ENCODE measurements at places on chromosomes 6 and 20. TPM values are rescaled to one million over a fixed set of nuclear protein-coding genes. Genes with fewer than 3 reads are reported as not detected.

KCNQ5 gene
- 0.11 TPM for total RNA-seq

ANKRD6 gene
- total RNA-seq, result 11.1 TPM

SYNGAP1 gene
- total RNA-seq, result 6.5 TPM

ADA gene
- total RNA-seq, result 6.7 TPM

GRM1 gene
- total RNA-seq, result 6.7 TPM

- no peak overlapping the region for H3K27ac ChIP-seq
- no peak overlapping the region for H3K4me3 ChIP-seq
- H3K36me3 ChIP-seq, result no peaks in the 10 kb centered on the region
- H3K27me3 ChIP-seq, result no peaks in the 10 kb centered on the region
Measured at GRCh38 chr20:12053353-12053752, 135.7 kb downstream of the BTBD3 start.

OR2H1 gene
- total RNA-seq, result not detected

- H3K4me1 ChIP-seq, result peaks cover 4% of the 10 kb centered on the region
- H3K27me3 ChIP-seq, result no peaks in the 10 kb centered on the region
- no peak overlapping the region for H3K27ac ChIP-seq
- no peak overlapping the region for H3K4me3 ChIP-seq
- H3K36me3 ChIP-seq, result peaks cover 22% of the 10 kb centered on the region
Measured at GRCh38 chr6:69775941-69776340, 20.9 kb downstream of the LMBRD1 start.

POLR3F gene
- 8.4 TPM for total RNA-seq

DNA sequence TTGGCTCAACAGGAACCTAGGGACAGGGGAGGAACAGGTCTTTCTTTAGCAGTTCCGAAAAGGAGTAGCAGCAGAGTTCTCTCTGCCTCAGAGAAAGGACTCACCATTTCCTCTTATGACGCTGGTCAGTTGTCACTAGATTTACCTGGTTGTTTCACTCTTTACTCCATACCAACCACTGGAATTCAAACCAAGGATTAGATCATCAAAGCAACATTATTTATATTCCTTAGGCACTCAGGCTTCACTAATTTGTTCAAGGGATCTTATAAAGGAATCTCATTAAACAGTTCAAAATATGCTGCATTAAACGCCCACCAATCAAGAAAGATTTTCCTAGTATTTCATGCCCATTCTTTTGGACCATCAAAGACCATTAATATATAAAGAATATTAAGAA lies 1129.5 kb upstream of the MAP3K7 start:
- H3K27me3 ChIP-seq, result no peaks in the 10 kb centered on the region
- H3K27ac ChIP-seq, result no peak overlapping the region
- H3K4me1 ChIP-seq, result no peaks in the 10 kb centered on the region
- DNase-seq, result no peak
- no peaks in the 10 kb centered on the region for H3K36me3 ChIP-seq

DNA sequence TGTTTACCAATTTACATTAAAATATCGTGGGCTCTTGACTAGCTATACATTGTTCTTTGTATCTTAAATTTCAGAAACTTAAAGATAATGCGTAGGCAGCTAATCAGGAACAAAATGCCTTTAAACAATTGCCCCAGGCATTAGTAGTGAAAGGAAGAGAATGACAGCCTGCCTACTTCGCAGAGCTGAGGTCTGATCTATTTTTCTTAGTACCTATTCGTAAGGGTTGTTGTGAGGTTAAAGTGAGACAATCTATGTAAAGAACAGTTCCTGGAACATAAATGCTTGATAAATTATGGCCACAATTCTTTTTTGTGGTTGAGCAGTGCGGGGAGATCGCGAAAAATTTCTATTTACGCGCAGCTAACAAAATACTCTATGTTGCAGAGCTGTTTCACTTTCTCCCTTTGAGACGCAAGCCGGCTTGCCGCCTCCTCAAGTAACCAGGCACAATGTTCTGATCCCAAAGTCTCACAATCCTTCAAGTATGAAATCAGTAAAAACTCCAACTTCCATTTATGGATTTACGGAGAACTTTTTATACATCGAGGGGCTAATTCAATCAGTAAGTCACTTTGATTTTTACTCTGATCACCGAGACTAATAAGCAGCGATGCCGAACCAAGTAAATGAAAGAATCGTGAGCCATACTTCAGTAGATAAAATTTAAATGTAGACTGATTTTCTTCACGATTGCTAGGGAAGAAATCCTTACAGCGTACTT lies 878 bp upstream of the PNRC1 start:
- H3K27me3 ChIP-seq, result no peaks in the 10 kb centered on the region
- peak; percentile 46 for DNase-seq
- H3K36me3 ChIP-seq, result peaks cover 23% of the 10 kb centered on the region
- peaks cover 52% of the 10 kb centered on the region for H3K4me1 ChIP-seq

- DNase-seq, result no peak
- H3K36me3 ChIP-seq, result no peaks in the 10 kb centered on the region
- H3K27ac ChIP-seq, result no peak overlapping the region
- H3K4me1 ChIP-seq, result peaks cover 9% of the 10 kb centered on the region
Measured at GRCh38 chr6:40341726-40342125, 245.4 kb downstream of the LRFN2 start.

- peaks cover 47% of the 10 kb centered on the region for H3K4me1 ChIP-seq
- H3K27ac ChIP-seq, result peak overlapping the region; percentile 95
- H3K27me3 ChIP-seq, result no peaks in the 10 kb centered on the region
- DNase-seq, result no peak
Measured at GRCh38 chr6:18264923-18265377, 620 bp upstream of the DEK start.

DNA sequence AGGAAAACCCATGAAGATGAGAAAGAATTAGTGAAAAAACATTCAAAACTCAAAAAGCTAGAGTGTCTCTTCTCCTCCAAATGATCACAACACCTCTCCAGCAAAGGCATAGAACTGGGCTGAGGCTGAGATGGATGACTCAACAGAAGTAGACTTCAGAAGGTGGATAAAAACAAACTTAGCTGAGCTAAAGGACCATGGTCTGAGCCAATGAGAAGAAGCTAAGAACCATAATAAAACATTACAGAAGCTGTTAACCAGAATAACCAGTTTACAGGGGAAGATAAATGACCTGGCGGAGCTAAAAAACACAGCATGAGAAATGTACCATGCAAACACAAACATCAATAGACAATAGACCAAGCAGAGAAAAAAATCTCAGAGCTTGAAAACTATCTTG lies 904.1 kb upstream of the MANEA start:
- H3K4me1 ChIP-seq, result no peaks in the 10 kb centered on the region
- no peaks in the 10 kb centered on the region for H3K27me3 ChIP-seq

- no peaks in the 10 kb centered on the region for H3K36me3 ChIP-seq
- peaks cover 9% of the 10 kb centered on the region for H3K4me1 ChIP-seq
- H3K4me3 ChIP-seq, result no peak overlapping the region
- no peak overlapping the region for H3K27ac ChIP-seq
Measured at GRCh38 chr20:1473246-1474220, 6.9 kb upstream of the NSFL1C start.

SOBP gene
- 22.9 TPM for total RNA-seq

- DNase-seq, result no peak
- peaks cover 13% of the 10 kb centered on the region for H3K4me1 ChIP-seq
- H3K36me3 ChIP-seq, result peaks cover 61% of the 10 kb centered on the region
- no peak overlapping the region for H3K27ac ChIP-seq
- H3K27me3 ChIP-seq, result no peaks in the 10 kb centered on the region
- H3K4me3 ChIP-seq, result no peak overlapping the region
Measured at GRCh38 chr6:7249946-7250643, 62.9 kb downstream of the SSR1 start.

DNA sequence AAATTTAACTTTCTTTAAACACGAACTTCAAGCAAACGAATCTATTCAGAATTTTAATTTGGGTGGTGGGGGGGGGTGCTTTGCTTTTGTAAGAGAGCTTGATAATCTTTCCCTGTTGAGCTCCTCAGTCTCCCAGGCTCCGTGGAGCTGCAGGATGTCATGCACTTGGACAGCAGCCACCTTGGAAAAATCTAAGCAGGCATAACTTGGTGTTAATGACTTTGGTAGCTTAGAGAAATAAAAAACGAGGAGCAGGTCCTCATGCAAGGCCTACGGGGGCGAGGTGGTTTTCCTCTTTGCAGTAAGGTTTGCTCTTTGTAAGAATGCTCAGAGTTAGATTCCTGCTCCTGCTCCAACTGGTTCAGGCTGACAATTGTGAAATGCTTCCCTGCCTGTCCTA lies 102.3 kb downstream of the EDN1 start:
- DNase-seq, result no peak
- no peaks in the 10 kb centered on the region for H3K36me3 ChIP-seq
- H3K27me3 ChIP-seq, result no peaks in the 10 kb centered on the region

DNA sequence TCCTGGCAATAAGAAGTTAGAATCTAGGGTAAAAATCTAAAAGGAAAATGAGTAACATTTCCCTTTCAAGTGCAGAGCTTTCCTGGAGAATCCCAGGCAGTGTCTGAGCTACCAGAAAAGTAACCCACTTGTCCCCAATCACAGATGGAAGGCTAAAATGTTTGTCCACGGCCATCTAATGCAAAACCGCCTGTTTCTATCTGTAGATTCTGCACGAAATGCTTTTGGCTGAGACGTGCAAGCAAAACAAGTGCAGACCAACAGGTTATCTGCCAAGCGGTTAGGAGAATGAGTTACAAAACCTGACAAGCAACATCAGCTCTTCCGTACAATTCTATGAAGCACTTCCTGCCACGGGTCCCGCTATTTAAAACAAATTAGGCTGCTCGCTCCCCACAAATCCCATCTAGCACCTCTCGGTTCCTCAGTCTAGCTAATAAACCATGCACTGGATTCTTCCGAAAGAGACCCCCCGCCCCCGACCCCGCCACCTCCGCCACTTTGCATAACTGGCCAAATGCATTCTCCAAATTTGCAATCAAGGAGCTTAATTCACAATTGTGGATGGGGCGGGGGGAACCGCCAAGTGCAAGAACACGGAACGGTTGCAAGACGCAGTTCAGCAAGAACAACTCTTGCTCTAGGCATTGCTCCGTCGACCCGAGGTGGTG lies 1.4 kb downstream of the ELOVL5 start:
- peak overlapping the region; percentile 98 for H3K27ac ChIP-seq
- H3K27me3 ChIP-seq, result no peaks in the 10 kb centered on the region
- DNase-seq, result no peak
- H3K36me3 ChIP-seq, result peaks cover 4% of the 10 kb centered on the region
- peak overlapping the region; percentile 99 for H3K4me3 ChIP-seq

DNA sequence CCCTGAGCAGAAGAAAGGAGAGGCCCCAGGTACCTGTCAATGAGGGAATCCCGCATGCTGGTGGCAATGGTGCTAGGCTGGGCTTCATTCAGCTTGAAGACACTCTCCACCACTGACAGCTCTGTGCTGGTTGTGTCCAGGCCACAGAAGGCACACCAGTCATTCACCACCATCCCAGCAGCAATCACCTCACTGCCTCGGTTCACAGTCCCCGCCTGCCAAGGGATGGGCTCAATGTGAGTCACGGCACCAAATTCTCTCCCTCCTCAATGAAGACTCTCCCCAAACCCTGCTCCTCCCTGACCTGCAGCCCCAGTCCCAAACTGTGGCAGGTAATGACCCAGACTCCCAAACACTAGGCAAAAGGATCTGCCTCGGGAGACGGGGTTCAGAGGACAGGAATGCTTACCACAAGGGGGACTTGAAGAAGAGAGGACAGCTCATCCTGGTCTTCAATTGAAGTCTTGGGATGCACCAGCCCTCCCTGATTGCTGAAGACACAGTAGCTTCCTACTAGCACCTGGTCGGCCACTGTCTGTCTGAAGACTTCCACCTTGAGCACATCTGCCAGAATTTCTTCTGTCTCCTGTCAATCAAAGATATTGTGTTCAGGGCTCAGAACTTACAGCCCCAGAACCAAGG lies 1.7 kb upstream of the MMP24OS start:
- peaks cover 61% of the 10 kb centered on the region for H3K4me1 ChIP-seq
- no peak for DNase-seq
- H3K27me3 ChIP-seq, result no peaks in the 10 kb centered on the region
- H3K27ac ChIP-seq, result no peak overlapping the region

EPPIN gene
- not detected for total RNA-seq

LY6G6C gene
- not detected for total RNA-seq

DCDC2 gene
- total RNA-seq, result not detected

DNA sequence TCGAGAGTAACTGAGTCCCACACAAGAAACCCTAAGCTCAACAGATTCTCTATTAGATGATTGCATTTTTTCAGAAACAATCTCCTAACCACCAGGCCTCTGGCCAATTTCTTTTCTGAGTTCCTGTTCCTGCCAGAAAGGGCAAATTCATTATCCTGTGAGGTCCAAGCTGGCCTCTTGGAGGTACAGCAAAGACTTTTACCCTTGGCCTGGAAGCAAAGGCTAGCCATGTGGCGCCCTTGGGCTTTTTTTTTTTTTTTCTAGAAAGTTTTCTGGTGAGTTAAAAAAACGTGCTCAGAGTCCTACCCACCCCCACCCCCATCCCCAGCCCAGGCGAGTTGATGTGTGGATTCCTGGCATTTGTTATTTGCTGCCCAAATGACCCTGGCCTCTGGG lies 59.0 kb upstream of the EEF1A1 start:
- H3K27ac ChIP-seq, result peak overlapping the region; percentile 87
- H3K4me1 ChIP-seq, result peaks cover 30% of the 10 kb centered on the region
- H3K27me3 ChIP-seq, result peaks cover 38% of the 10 kb centered on the region
- DNase-seq, result no peak
- H3K4me3 ChIP-seq, result peak overlapping the region; percentile 47
- no peaks in the 10 kb centered on the region for H3K36me3 ChIP-seq

DNA sequence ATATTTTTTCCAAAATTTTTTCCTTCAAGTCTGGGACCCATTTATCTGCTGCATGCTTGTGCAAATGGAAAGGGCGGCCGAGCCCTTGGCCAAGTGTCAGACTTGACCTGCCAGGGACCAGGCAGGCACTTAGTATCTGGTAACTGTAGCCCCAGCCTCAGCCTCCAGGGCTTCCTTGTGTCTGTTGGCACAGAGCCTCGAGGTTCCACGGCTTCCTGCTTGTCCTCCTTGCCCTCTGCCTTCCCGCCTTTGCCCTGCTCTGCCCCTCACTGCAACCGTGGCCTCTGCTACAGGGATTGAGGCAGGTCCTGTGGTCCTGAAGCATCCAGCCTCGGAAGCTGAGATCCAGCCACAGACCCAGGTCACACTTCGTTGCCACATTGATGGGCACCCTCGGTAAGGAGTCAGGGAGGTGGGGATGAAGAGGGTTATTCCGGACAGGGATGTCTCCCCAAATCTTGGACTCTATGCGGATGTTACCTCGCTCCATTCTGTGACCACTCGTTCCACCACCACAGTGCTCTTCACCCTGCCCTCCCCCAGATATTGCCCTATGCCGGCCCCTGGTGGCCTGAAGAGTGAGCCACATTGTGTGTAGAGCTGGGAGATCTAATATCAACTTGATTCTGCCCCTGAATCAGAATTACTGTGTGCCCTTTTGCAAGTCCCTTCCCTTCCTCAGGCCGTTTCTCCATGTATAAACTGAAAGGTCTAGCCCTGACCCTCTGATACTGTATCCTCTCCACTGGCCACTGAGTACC lies 41.5 kb upstream of the SRF start:
- H3K4me1 ChIP-seq, result peaks cover 5% of the 10 kb centered on the region
- H3K27me3 ChIP-seq, result peaks cover 4% of the 10 kb centered on the region
- DNase-seq, result no peak
- no peaks in the 10 kb centered on the region for H3K36me3 ChIP-seq
- no peak overlapping the region for H3K4me3 ChIP-seq
- no peak overlapping the region for H3K27ac ChIP-seq

- H3K4me1 ChIP-seq, result no peaks in the 10 kb centered on the region
- H3K27me3 ChIP-seq, result no peaks in the 10 kb centered on the region
- peaks cover 6% of the 10 kb centered on the region for H3K36me3 ChIP-seq
Measured at GRCh38 chr20:35575958-35576357, 34.1 kb downstream of the ERGIC3 start.

GRCh38 chr20:38156888-38157634 lies 8.0 kb downstream of the TGM2 start:
- H3K27ac ChIP-seq, result peak overlapping the region; percentile 93
- H3K27me3 ChIP-seq, result no peaks in the 10 kb centered on the region
- H3K4me1 ChIP-seq, result peaks cover 100% of the 10 kb centered on the region
- peak; percentile 66 for DNase-seq

- peaks cover 10% of the 10 kb centered on the region for H3K4me1 ChIP-seq
- no peak overlapping the region for H3K4me3 ChIP-seq
- H3K27ac ChIP-seq, result no peak overlapping the region
- no peaks in the 10 kb centered on the region for H3K36me3 ChIP-seq
- no peaks in the 10 kb centered on the region for H3K27me3 ChIP-seq
Measured at GRCh38 chr6:6766230-6766905, 177.8 kb downstream of the LY86 start.
